Keratinocyte (primary cell): ENCODE measurements at places on chromosomes 12 and 14.

DNA sequence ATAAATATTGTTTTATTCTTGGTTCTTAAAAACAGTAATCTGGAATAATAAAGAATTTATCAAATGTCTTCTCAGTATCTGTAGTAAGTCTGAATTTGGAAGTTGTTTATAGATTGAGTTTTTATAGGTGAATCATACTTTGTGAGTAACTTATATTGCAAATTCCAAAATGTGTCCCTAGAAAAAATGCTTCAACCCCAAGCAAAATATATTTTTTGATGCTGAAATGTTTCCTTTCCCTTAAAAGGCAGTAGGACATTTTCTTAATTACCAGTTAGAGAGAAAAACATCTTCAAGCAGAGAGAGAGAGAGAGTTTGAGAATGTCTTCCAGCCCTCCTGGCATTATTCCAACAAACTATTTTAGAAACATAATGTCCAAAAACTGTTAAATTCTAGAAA lies 37.9 kb downstream of the PELI2 start:
- no peak for DNase-seq

- DNase-seq, result no peak
Observed at GRCh38 chr14:71319666-71320065, 412.4 kb downstream of the PCNX1 start.

DNA sequence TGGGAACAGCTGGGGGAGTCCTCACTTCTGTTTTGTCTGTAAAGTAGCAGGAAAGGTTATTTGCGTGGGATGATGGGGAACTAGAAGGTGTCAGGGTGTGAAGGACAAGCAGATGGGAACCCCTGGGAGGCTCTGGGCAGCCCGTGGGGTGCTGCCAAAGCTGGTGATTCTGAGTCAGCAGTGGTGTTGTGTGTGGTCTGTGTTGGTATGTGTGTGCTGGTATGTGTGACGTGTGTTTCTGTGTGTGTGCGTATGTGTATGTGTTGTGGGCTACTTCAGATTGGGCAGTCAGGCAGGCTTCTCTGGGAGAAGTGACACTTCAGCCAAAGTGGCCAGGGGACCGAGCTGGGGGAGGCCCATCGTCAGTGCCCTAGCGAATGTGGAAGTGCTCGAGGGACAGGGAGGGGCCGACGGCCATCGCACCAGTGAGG lies 15.3 kb upstream of the BDKRB2 start:
- DNase-seq, result no peak

DNA sequence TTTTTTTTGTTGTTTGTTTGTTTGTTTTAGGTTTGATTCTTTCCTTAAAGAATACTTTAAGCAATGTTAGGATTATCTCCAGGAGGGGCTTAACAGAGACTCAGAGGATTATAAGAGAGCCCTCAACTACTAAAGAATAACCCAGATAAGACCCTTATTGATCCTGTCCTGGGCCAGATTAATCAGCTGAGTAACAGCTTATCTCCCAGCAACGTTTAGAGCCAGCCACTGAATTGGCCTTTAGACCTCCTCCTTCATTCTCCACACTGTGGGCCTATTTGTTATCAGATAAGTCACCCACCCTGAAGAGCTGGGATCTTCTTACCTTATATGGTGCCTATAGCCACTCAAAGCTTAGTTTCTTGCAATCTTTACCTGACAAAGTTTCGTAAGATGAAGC lies 71.1 kb downstream of the FIGNL2 start:
- DNase-seq, result no peak

DNA sequence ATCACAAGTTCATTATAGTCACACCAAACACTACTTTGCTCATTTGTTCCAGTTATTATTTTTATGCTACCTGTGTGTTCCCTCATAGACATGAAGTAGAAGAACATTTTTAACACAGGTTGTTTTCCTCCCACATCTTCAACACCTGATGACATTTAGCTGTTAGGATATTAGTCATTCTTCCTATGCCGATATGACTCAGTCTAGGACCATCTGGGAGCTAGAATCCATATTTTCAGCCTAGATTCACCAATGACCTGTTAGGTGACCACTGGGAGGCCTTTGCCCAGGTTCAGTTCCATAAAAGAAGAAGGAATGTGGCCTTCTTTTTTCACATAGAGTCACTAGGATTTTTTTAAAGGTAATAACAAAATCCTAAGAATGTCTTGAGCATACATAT lies 222.8 kb downstream of the C12orf42 start:
- DNase-seq, result no peak

GRCh38 chr12:13126494-13126893 lies 23.0 kb upstream of the GSG1 start:
- DNase-seq, result no peak

GRCh38 chr12:27521066-27521465 lies 2.9 kb upstream of the PPFIBP1 start:
- DNase-seq, result no peak

- no peak for DNase-seq
Observed at GRCh38 chr12:78290606-78291345, 460.1 kb downstream of the NAV3 start.

DNA sequence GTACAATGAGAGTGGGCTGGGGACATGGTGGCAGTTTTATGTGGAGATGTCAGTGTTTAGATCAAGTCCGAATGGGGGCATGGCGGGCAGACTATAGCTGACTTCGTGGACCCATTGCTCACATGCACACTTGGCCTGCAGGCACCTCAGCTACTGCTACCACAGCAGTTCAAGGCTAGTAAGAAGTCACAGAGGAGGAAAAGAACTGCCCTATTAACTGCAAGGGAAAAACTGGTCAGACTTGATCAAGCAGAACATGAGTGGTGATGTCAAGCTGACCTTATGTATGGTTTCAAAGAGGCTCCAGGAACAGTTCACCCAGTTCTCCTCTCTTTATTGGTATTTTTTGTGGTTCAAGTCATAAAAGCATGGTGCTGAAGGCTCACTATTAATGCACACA lies 30.2 kb upstream of the FRS2 start:
- no peak for DNase-seq

- DNase-seq, result no peak
Observed at GRCh38 chr14:23566112-23566777, 1.3 kb downstream of the AP1G2 start.

DNA sequence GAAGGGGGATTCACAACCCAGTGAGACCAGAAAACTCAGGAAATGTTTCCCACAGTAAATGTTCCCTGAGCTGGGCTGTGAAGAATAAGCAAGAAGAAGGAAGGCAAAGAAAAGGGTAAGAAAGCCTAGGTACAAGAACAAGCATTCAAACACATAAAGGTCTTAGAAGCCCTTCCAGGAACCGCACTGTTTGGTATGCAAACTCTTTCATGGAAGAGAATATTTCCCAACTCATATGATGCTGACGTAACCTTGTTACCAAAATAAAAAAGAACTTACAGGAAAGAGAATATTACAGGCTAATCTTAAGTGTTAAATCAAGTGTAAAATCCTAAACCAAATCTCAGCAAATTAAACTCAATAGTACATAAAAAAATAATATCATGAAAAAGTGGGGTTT lies 23.6 kb downstream of the MED6 start:
- no peak for DNase-seq

GRCh38 chr12:57844709-57845477 lies 1.6 kb downstream of the CTDSP2 start:
- DNase-seq, result no peak

DNA sequence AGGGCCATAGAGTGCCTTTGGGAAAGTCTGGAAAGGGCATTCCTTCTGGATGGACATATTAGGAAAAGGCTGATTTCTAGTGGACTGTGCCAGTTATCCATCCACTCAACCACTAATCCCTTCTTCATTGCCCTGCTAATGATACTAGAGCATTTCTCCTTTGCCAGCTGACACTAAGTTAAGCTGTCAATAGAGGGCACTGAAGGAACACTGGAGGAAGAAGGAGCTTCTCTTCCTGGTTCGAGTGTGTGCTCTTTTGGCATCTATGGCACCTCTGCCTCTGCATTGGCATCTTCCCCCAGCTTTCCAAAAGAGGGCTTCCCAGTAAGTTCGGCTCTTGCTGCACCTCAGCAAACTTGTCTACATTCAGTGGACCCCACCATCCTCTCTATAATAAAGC lies 165.4 kb downstream of the DERA start:
- no peak for DNase-seq

GRCh38 chr12:2390850-2391390 lies 338.1 kb downstream of the CACNA1C start:
- no peak for DNase-seq

DNA sequence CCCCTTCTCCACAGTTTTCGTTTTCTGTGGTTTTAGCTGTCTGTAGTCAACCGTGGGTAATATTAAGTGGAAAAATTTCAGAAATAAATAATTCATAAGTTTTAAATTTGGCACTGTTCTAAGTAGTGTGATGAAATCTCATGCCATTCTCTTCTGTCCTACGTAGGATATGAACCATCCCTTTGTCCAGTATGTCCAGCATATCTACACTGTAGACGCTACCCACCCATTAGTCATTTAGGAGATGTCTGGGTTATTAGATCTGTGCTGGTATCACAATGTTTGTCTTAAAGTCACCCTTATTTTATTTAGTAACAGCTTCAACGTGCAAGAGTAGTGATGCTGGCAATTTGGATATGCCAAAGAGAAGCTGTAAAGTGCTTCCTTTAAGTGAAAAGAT lies 44.7 kb downstream of the ATF7IP start:
- no peak for DNase-seq

- no peak for DNase-seq
Observed at GRCh38 chr12:33476058-33476457, 36.4 kb upstream of the SYT10 start.

- DNase-seq, result no peak
Observed at GRCh38 chr14:90674043-90674670, 142.1 kb downstream of the TTC7B start.

DNA sequence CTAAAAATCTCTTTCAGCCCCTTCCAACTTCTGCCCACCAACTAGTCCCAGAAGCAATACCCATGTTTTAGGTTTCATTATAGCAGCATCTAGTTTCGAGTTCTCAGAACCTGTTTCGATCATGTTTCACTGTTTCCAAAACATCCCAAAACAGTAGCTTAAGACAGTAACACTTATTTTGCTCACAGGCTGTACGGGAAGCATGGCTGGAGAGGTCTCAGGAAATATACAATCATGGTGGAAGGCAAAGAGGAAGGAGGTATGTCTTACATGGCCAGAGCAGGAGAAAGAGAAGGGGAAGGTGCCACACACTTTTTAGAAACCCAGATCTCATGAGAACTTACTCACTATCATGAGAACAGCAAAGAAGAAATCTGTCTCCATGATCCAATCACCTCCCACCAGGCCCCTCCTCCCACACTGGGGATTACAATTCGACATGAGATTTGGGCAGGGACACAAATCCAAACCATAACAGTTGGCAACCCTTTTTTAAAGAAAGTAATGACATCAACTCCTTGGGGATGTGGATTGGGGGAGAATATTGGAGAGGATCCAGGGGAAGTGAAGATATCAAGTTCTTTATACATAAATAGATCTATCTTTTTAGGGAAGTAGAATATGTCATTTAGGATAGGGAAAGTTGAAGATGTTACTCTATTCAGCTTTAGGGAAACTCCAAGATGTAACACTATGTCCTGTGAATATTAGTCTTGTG lies 269.9 kb upstream of the PLEKHG7 start:
- no peak for DNase-seq

- DNase-seq, result no peak
Observed at GRCh38 chr12:110088936-110089335, 35.2 kb upstream of the IFT81 start.

DNA sequence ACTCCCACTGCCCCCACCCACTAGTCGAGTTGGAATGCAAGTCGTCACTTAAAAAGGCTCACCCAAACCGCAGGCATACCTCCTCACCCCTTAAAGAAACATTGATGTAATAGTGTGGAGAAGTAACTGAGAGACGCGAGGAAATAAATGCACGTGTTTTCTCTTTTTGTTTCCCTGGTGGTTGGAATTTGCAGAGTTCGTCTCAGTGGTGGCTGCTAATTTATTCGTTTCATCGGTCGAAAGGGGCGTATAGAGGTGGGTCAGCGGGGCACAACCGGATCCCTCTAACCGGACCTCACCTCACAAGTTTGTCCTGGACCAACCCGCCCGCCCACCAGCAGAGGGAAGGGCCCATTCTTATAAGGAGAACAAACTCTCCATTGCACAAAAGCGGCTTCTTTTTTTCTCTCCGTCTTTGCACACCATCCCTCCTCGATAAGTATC lies 5.0 kb upstream of the NPAS3 start:
- DNase-seq, result no peak

DNA sequence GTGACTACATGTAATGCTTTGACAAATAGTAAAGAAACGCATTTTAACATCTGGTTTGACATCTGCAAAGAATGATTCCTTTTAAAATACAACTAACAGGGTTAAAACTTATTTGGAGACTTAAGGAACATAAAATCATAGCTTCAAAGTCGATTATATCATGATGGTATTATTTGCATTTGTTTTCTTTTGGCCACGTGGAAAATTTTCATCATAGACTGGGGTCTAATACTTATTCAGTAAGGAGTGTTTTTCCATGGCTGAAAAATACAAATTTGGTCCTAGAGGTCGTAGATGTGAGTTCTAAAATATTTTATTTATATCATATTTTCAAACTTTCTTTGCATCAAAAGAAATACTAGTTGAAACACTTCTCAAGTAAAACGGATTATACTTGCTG lies 31.5 kb upstream of the LMNTD1 start:
- DNase-seq, result no peak

- DNase-seq, result no peak
Observed at GRCh38 chr12:110258466-110258865, 22.6 kb upstream of the ATP2A2 start.

DNA sequence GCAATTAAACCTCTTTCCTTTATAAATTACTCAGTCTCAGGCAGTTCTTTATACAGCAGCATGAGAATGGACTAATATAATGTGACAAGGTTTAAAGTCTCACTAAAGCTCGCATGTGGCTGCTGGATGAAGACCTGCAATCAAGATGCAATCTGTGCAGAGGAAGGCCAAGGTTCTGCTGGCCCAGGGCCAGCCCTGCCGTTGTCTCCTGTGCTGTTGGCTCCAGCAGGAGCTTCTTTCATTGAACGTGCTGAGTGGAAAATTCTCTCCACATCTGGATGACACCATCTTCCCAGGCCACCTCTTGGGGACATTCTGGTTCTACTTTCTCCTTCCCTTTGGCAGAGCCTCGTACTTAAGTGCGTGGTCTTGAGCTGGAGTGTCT lies 742.2 kb downstream of the VRK1 start:
- DNase-seq, result no peak

DNA sequence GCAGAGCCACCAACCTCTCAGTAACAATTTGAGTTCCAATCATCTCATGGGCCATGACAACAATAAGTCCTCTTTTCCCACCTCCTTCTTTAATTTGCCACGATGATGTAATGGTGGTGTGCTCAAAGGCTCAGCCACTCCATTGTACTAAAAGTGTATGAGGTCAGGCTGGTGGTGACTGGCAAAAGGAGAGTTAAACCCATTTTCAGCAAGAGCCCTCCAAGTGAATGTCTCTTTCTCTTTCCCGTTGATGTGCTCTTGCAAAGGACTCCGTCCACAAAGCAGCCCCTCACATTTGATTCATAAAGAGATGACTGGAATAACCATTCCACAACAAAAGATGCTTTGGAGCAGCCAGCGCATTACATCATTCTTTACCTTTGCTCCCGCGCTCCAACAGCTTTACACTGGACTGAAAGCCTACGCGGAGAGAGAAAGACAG lies 41.6 kb downstream of the DUSP16 start:
- no peak for DNase-seq
